ENCODE measurements at places on chromosomes 6 and 20.
A peak's percentile ranks its signal among the peaks of the same experiment; 100 is the strongest.

DNA sequence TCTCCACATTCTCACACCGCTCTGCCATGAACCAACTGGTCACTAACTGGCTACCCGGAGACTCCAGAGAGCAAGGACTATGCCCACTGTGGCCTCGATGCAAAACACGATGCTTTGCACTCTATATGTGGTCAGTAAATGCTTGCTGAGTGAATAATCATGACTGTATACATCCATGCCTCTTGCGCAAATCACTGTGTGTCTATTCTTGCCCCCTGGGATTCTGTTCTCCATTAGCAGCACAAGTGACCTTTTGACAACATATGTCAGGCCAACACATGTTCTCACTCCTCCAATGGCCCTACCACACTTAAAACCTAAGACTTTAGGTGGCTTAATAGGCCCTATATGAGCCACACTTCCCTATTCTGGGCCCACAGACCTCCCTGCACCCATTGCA lies 16.9 kb downstream of the KIF16B start:
- DNase-seq: no peak

- peak; percentile 53 for DNase-seq
Observed at GRCh38 chr6:110055387-110055735, 77.2 kb downstream of the GPR6 start.

DNA sequence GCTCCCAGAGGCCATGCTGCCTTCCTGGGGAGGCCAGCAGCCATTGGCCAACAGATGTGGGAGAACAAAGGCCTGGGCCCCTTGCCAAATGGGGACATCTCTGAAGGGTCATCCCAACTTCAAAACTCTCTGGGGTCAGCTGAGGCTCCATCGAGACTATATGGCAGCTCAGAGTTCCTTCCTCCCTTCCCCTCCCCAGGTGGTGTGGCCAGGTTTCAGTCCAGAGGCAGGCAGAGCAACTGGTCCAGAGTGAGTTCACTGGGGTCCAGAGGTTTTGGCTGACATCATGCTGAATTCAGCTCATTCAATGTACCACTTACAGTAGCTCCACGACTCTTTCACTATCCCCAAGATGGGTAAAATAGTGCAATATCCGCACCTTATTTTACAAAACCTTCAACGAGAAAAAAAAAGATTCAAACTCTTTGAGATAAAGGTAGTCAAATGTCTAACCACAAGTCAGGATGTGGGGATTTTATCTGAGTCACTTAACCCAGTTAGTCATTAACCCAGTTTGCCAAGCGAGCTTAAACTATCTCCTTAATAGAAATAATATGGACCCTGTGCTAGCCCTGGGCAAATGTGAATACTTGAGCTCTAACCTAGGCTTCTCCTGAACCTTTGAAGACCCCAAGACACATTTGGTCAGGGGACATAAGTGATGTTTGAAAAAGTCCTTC lies 108.4 kb upstream of the PLEKHG1 start:
- no peak for DNase-seq

DNA sequence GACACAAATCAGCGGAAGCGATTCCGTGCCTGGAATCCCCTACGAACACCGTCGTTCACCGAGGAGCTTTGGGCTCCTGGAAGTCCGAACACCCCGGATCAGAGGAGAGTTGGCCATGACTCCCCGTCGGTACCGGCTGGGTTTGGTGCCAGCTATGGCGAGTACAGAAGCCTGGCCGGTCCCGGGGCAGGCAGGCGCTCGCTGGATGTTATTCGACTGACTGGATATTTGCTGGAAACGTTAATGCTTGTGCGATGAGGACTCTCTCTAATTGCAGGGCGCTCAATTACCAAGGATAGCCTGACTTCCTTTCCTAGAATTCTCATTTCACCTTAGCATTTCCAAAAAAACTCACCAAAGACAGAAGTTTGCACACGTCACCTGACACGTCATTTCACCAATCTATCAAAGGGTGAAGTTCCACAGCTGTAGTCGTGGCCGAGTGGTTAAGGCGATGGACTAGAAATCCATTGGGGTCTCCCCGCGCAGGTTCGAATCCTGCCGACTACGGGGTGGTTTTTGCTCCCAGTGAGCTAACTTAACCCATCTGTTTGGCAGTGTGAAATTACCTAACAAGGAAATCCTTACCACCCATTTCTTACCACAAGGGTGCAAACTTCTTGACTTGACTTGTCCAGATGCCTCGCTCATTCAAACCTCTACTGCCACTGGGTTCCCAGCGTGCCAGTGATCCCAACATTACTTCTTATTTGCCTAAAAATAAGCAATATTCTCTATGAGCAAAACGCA lies 22.7 kb upstream of the ZNF184 start:
- DNase-seq: no peak

DNA sequence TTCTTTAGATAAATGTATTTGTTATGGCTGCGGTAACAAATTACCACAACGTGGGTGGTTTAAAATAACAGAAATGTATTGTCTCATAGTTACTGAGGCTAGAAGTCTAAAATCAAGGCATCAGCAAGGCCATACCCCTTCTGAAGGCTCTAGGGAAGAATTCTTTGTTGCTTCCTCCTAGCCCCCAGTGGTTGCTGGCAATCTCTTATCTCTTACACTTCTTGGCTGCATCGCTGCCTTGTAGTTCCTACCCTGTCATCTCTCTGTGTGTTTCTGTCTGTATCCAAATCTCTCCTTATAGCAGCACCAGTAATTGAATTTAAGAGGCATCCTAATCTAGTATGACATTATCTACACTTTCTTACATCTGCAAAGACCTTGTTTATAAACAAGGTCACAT lies 534.7 kb downstream of the PHF3 start:
- no peak for DNase-seq

- DNase-seq: no peak
Observed at GRCh38 chr6:33443619-33444504, 10.5 kb upstream of the ZBTB9 start.

DNA sequence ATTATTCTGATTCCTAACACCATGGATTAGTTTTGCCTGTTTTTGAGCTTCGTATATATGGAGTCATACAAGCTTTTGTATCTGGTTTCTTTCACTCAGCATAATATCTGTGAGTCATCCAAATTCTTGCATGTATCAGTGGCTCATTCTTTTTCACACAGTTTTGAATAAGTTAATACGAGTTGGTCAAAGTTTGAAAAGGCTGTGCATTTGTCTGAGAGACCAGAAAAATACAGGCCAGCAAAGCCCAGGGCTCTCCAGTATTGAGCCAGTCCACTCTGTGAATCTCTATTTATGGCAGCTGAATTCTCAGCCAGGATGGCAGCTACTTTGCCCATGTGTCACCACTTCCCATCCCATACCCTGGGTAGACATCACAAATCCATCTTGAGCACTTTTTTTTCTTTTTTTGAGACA lies 7.2 kb upstream of the CHMP4B start:
- no peak for DNase-seq

DNA sequence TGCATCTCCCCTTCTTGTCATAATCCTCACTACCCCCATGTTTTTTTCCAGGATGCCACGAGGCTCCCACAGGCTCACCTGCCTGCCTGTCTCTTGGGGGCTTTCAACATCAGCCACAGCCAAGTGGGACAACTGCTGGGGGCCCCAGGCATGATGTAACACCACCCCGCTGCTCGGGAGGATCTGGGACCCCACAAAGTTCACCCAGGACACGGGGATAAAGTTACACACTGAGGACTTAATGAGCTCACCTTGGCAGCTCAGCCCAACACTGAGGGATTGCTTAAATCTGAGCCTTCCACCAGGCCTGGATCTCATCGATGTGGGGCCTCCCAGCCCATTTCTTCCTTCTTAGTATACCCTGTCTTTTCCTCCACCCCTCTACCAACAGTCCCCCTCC lies 56.4 kb upstream of the NNAT start:
- no peak for DNase-seq

DNA sequence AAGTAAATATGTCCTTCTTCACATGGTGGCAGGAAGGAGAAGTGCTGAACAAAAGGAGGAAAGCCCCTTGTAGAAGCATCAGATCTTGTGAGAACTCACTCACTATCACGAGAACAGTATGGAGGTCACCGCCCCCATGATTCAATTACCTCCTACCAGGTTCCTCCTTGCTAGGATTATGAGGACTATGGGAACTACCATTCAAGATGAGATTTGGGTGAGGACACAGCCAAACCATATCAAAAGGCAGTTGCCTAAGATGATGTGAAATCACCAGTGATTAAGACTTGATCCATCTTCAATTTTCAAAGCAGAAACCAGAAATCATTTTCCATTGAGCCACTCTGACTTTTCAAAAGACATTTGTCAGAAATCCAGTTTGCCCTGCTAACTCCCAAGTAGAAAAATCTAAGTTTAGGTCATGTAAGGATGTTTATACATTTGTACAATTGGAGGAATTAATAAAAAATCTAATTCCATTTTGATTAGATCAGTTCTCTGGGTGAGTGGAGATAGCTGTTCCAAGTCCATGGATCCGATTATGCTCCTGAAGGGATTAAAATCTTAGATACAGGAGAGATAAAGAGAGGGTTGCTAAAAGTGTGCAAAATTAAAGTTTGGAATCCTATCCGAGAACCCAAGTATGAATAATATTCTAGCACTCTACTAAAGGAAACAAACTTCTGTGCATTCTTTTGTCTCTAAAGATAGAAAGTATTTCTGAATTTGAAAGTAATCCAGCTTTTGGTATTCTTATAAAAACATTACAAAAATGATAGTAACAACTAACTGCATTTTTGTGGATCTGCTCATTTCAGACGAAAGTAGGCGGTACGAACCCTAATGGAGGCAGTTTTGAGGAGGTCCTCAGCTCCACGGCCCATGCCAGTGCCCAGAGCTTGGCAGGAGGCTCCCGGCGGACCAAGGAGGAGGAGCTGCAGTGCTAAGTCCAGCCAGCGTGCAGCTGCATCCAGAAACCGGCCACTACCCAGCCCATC lies 39.5 kb downstream of the HDDC2 start:
- DNase-seq: no peak

DNA sequence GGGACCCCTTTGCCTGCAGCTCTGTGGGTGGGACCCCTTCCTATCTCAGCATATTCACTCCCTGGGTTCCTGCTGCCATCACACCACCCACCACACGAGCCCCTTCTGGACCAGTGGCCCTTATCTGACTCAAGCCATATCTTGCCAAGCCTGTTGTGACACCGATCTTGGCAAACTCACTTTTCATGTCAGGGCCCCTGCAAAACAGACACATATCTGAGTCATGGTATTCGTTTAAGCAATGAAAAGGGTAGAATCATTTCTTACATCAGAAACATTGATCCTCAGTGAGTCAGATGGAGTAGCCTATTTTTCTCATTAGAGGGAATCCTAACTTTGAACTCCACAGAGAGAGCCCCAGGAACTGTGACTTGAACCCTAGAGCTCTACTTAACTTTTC lies 10.6 kb downstream of the RAET1E start:
- DNase-seq: no peak

DNA sequence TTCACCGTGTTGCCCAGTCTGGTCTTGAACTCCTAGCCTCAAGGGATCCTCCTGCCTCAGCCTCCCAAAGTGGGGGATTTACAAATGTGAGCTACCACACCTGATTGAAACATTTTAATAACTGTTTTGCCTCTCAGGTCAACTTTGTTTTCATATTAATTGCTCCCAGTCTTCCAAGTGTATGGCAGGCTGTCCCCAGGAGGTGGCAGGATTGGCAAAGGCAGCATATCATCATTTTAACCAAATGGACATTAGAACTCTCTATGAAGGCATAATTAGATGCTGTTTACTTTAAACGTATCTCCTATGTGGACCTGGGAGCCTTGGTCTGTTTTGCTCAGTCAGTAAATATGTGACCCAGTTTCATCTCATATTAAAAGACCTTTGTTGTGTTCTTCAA lies 59.2 kb upstream of the CSE1L start:
- no peak for DNase-seq

DNA sequence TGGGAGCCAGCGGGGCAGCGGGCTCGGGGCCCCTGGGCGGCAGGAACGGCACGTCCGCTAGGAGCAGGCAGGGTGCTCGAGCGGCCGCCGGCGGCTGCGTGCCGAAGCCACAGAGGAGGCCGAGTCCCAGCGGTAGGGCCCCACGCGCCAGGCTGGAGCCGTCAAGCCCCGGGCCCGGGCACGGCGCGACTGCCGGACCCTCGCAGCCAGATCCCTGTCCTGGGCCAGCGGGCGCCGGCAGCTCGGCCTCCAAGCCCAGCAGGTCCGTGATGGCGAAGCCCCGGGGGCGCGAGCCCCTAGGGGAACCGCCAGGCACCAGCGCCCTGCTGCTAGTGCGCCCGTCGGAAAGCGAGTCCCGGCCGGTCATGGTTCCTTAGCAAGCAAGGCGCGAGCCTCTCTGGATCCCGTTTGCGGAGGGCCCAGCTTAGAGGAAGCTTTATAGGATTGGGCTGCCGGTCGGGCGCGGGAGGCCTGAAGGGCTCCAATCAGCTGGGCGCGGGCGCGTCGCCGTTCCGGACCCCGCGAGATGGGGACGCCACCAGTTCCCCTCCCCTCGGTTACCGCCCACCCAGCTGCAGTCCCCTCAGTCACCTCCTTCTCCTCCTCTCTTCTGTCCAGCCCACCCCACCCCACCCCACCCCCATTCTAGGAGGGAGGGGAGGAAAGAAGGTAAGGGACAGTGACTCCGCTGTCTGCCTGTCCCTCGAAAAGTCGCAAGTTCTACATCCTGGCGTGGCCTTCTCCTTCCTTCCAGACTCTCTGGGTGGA lies at the start of gene VSX1:
TSS of gene VSX1 (minus strand) at position 412 of the 768 bp plus-strand sequence. CDS start at position 367, 45 bp downstream.
- no peak for DNase-seq

GRCh38 chr6:127015858-127016257 lies 102.6 kb upstream of the RSPO3 start:
- DNase-seq: no peak

GRCh38 chr6:37451441-37452193 lies 18.6 kb downstream of the CMTR1 start:
- DNase-seq: peak; percentile 97

DNA sequence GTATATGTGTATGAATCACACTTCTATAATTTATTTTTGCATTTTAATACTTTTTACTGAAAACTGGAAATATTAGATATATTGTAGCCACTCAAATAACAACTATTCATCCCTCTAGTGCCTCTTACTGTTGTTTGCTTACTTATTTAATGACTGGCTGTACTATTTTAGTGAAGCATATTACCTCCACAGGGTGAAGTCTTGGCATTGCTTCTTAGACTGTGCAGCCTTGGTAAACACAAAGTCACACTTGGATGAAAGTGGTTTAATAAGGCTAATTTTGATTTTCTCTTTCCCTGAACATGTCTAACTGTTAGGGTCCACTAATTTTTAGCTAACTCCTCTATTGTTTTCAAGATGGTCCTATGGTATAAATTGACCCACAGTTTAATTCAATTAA lies 1043.2 kb upstream of the ADGRB3 start:
- no peak for DNase-seq

DNA sequence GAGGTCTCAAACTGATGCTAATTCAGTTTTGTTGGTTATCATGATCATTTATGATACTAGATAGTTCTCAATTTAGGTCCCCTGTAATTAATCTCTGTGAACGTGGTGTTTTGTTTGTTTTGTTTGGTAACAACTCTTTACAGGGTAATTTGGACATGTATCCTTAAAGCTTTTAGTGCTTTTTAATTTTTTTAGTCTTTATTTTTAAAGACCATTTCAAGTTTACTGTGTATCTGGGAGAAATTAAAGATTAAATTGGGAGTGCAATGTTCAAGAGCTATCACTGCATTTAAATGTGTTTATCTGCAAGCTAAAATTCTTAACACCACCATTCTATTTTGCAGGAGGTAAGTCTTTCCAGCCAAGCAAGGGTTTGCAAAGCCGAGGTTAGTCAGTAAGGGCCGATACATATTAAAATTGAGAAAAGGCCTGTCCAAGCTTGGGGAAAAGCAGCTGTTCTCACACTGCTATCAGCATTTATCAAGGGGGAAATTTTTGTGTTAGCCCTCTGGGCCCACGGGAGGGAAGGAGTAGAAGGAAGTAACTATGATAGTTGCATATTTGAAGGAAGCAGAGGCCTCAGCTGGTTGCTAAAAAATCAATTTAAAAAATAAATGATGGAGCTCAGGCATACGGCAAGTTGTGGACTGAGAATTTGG lies 59.3 kb upstream of the ZNF217 start:
- no peak for DNase-seq
